ENCODE measurements at places on chromosomes 7 and 10.
A peak's percentile ranks its signal among the peaks of the same experiment; 100 is the strongest.

DNA sequence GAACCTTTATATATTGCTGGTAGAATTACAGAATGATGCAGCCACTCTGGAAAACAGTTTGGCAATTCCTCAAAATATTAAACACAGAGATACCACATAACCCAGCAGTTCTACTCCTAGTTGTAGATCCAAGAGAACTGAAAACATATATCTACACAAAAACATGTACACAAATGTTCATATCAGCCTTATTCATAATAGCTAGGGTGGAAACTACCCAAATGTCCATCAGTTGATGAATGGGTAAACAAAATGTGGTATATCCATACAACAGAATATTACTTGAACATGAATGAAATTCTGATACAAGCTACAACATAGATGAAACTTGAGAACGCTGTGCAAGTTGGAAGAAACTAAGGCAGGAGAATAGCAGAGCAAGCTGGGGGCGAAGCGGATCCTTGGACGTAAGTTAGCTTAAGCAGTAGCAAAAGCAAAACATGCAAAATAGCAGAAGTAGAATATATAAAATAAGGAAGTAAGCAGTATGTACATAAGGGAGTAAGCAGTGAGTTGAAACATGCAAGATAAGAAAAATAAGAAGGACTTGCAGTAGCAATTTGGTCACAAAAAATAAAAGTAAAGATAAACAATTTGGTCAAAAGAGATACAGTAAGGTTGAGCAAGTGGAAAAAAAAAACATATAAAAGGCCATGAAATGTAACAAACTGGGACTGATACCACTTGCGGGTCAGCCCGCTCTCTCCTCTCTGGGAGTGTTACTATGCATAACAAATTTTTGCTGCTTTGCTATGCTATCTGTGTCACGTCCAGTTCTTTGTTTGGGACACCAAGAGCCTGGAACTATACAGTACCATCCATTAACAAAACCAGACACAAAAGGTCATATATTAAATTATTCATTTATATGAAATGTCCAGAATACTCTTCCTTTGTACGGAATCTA is 18.0 kb upstream of the HILPDA start:
- no peak for DNase-seq

DNA sequence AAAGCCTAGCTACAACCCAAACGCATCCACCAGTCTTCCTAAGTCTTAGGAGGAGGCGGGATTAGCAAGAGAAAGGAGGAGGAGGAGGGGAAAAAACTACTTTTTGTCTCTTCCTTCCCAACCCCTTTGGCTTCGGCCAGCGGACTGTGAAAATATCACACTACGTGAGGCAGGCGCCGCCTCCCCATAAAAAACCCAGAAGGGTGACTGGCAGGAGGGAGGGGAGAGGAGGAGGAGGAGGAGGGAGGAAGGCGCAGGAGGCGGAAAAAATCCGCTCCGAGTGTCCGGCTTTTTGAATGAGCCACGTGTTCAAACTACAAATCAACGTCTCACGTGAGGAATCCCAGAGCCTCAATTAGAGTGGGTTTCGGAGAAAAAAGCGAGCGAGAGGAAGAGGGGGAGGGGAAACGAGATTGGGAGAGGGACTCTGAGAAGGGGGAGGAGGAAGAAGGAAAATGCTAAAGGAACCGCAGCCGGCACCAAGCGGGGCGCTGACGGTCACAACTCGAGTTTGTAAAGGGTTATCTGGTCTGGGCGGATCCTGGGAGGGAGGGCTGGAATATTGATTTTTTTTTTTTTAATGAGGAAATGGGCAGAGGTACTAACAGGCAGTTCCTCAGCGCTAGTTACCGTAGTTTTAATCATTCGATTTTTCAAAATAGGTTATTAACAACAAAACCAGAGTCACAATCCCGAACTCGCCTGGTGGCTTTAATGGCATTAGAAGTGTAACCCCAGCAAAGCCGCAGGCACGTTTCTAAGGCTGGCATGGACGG is at the start of gene IGF2BP3:
TSS of gene IGF2BP3 (minus strand) at position 162 of the 776 bp plus-strand sequence. CDS start 381 bp downstream, outside the sequence.
- DNase-seq: no peak

GRCh38 chr7:98387544-98388226 is 13.2 kb downstream of the BAIAP2L1 start:
- no peak for DNase-seq

DNA sequence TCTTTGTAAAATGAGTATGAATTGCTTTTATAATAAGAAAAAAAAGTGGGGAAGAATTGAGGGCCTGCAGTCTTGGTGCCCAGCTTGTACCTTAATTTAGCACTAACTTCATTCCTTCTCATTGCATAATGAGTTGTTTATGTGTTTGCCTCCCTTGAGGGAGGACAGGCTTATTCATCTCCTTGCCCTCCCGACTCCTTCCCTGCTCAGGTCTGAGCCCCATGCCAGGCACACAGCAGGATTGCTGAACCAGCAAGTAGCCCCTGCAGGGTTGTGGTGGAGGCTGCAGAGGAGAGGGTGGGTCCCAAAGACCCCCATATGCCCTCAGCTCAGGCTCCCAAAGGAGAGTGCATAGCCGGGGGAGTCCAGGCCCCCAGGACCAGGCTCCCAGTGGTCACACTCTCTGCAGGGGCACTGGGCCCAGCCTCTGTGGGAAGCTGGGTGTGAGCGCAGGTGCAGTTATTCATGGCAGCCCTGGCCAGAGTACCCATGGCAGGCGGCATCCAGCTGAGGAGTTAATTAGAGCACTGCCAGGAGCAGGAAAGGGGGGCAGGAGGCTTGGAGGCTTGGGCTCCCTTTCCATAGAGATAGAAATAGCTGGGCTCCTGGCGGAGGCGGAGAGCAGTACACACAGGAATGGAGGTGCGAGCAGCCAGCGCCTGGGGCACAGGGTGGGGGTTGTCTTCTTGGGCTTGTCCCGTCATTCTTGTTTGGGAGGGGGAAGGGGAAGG is 28.2 kb upstream of the GOLGA7B start:
- DNase-seq: no peak

DNA sequence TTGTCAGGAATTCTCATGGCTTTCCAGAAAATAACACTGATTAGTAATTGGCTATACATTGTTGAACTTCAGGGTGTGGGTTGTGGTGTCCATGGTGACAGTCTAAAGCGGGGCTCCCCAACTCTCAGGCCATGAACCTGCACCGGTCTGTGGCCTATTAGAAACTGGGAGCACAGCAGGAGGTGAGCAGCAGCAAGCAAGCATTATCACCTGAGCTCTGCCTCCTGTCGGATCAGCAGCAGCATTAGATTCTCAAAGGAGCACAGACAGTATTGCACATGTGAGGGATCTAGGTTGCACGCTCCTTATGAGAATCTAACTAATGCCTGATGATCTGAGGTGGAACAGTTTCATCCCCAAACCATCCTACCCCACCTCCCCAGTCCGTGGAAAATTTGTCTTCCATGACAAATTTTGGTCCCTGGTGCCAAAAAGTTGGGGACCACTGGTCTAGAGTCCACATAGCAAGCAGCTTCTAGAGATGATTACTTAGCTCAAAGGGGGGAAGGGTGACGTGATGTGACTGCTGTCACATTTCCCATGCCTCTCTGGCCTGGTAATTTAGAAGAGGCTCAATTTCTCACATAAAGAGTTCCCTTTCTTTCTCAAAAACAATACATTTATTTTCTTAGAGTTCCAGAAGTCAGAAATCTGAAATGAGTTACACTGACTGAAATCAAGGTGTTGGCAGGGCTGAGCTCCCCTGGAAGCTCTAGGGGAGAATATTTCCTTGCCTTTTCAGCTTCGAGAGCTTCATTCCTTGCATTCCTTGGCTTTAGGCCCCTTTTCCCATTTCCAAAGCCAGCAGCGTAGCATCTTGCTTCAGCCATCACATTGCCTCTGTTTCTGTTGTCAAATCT is 17.6 kb upstream of the FAM221A start:
- no peak for DNase-seq

- DNase-seq: peak; percentile 24
Measured at GRCh38 chr10:122342293-122343134, 32.0 kb upstream of the PLEKHA1 start.

DNA sequence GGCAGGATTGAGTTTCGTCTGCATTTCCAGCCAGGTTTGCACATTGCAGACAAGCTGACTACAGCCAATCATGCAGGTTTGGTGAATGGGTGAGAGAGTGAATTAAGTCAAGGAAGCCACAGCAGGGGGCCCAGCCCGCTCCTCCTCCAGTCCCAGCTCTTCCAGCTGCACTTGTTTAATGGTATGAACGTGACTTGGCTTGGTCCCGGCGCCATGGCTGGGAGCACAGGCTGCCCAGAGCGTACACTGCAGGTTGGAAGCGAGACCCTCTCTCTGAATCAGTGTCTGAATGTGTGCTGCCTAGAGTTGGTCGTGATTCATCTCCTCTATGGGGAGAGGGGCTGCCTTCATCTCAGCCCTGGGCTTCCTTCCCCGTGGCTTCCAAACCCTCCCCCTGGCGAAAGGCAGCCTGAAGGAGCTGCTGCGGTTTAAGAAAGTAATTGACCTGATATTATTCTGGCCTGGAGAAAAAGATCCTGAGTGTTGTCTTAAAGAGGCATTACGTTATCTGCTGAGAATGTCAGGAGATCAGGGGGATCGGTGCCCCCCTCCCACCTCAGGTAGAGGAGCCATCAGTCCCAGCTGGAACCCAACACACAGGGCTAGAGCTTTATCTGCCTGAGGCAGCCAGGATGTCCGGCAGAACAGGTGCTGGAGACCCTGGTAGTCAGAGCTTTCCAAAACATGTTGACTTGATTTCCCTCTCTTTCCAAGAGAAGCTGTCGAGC is 132.1 kb downstream of the COL26A1 start:
- no peak for DNase-seq

DNA sequence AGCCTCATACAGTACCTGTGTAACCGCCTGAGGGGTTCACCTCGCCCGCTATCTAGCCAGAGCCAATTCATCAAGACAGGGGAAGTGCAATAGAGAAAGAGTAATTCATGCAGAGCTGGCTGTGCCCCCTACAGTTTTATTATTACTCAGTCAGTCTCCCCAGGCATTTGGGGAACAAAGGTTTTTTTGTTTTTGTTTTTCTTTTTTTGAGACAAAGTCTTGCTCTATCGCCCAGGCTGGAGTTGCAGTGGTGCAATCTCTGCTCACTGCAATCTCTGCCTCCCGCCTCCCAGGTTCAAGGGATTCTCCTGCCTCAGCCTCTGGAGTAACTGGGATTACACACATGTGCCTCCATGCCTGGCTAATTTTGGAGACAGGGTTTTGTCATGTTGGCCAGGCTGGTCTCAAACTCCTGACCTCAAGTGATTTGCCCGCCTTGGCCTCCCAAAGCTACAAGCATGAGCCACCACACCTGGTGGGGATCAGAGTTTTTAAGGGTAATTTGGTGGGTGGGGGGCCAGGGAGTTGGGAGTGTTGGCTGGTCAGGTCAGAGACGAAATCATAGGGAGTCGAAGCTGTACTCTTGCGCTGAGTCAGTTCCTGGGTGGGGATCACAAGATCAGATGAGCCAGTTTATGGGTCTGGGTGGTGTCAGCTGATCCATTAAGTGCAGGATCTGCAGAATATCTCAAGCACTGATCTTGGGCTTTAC is 116.5 kb downstream of the MARCHF5 start:
- no peak for DNase-seq

GRCh38 chr7:67854221-67855178 is 857.9 kb downstream of the TYW1 start:
- DNase-seq: no peak

DNA sequence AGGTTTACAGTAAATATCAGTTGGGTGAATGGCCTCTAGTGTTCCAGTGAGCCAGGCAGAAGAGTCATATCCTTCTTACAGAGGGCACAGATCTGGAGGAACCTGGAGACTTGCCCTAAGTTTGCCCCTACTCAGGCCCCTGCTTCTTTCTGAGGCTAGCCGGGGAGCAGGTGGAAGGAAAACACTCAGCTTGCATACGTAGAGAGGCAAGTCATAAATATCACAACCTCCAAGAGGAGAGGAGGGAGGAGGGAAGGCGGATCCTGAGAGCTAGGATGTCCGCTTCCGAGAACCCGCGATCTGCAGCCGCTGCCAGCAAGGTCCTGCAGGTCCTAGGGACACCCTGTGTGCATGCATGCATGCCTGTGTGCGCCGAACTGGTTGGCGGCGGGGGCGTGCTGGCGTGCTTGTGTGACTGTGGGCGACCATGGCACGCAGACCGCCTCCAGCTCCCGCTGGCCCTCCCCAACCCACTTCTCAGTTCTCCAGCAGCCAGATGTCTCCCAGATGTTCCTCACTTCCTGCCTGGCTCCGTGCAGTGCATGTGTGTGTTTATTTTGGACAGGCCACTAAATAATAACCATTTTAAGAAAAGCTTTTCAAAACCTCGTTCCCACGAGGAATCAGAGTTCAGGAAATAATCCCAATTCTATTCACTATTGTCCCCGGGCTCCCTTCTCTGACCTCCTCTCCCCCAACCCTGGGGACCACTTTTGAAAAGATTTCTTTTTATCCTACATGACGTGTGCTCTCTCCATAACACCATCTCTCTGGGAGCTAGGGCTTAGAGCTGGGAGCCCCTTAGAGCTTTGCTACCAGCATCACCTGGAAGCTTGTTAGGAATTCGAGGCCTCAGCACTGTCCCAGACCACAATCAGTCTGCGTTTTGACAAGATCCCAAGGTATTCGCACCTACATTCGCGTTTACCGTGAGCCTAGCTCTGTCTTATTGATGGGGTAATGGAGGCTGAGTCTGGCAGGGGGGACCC is 32.4 kb downstream of the UNC5B start:
- no peak for DNase-seq

DNA sequence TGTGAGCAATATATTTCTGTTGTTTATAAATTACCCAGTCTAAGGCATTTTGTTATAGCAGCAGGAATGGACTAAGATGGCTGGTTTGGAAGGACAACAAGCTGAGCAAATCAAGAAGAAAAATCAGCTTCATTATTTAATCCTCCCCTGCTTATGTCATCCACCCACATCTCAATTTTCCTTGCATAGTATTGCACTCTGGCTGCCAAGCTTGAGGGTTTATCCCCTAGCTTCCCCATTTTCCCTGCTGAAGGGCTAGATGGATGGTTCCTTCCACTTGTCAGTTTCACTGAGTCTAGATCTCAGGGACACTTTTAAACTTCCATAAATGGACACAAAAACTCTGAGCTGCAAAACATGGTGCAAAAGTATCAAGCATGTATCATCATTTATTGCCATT is 75.2 kb upstream of the LAMB4 start:
- no peak for DNase-seq

- DNase-seq: no peak
Measured at GRCh38 chr10:100817268-100817839, 72.0 kb downstream of the PAX2 start.

- DNase-seq: no peak
Measured at GRCh38 chr10:25082276-25083204, 66.1 kb downstream of the THNSL1 start.

DNA sequence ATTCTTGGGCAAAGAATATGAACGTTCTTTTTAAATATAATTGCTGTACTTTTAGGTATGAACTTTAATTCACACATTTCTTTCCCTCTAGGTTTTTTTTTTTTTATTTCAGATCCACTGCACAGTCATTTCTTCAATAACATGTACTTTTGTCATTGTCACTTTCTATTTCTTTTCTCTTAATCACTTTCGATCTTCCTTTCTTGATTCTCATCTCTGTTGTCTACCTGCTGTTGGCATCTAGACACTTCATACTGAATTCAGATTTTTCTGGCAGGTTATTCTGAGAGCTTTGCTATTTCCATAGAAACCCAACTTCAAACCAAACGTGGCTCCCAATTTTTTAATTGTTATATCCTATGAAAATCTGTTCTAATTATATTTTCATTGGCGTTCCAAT is 211.7 kb upstream of the KLF6 start:
- DNase-seq: no peak
